ENCODE measurements at places on chromosomes 16 and 17. TPM values are rescaled to one million over a fixed set of nuclear protein-coding genes. Genes with fewer than 3 reads are reported as not detected.

Gene PHF23
- 29.6 TPM for polyA plus RNA-seq

Gene CDYL2
- polyA plus RNA-seq, result 0.65 TPM

Gene CDH8
- polyA plus RNA-seq, result 0.15 TPM

Gene WFDC1
- 4.5 TPM for polyA plus RNA-seq

Gene CCL13
- polyA plus RNA-seq, result 0.53 TPM

Gene MXRA7
- polyA plus RNA-seq, result 54.0 TPM

Gene KRT9
- 0.24 TPM for polyA plus RNA-seq

Data from esophagus (tissue), 2 donors.